ENCODE measurements at places on chromosomes 7 and 10.

GRCh38 chr7:20317413-20317812 is 13.3 kb upstream of the ITGB8 start:
- DNase-seq: no peak

GRCh38 chr7:112757337-112757736 is 32.9 kb downstream of the TMEM168 start:
- no peak for DNase-seq

GRCh38 chr10:21363092-21363730 is 162.3 kb downstream of the SKIDA1 start:
- DNase-seq: no peak

DNA sequence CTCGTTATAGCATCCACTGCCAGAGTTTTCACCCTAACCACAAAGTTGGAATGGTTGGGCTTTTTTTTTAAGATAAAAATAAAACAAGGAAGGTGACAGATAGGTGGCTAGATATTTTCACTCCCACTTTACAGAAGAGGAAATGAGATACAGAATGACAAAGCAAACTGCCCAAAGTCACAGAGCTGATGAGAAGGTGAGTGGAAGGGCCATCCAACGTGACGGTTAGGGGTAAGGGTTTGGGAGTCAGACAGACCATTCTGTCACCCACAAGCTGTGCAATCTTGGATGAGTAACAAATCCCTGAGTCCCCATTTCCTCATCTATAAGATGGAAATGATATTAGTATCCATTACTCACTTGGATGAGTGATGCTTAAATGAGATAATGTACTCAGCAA is 106.9 kb upstream of the PDLIM1 start:
- DNase-seq: no peak

GRCh38 chr7:78326876-78327275 is 528.3 kb downstream of the PHTF2 start:
- no peak for DNase-seq

DNA sequence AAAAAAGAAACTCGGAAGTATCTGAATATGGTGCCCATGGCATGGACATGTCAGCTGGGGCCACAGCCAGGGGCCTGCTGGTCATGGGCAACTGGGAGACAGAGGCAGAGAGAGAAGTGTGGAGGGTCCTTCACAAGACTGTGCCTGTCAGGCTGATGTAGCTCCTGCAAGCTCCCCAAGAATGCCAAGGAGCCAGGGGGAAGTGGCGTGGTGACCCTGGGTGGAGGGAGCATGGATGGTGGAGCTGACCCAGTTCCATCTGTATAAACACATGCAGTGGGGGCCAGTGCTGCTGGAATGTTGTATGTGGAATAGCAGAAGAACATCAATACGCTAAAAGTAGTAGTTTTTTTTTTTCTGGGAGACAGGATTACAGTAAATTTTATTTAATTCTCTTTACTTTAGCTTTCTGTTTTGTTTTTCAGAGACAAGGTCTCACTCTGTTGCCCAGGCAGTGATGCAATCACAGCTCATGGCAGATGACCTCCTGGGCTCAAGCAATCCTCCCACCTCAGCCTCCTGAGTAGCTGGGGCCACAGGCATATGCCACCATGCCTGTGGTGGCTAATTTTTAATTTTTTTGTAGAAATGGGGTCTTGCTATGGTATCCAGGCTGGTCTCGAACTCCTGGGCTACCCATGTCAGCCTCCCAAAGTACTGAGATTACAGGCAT is 10.5 kb upstream of the ZMIZ2 start:
- no peak for DNase-seq

DNA sequence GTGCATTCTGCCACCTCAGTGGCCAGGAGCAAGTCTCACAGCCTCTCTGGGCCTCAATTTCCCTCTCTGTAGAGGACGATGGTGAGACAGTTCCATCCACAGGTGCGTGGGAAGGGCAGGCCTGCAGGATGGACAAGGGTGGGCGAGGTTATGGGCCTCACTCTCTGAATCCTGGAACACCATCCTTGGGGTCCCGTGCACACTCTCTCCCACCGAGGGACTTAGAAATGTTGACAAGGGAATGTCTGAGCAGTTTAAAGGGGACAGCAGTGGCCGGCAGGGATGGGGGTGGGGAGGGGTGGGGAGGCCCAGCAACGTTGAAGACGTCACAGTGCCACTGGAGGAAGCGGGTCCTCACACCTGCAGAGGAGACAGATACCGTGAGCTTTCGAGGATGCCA is 111.5 kb downstream of the FOXL3 start:
- no peak for DNase-seq

GRCh38 chr10:14366760-14367159 is 36.0 kb upstream of the FRMD4A start:
- DNase-seq: no peak

DNA sequence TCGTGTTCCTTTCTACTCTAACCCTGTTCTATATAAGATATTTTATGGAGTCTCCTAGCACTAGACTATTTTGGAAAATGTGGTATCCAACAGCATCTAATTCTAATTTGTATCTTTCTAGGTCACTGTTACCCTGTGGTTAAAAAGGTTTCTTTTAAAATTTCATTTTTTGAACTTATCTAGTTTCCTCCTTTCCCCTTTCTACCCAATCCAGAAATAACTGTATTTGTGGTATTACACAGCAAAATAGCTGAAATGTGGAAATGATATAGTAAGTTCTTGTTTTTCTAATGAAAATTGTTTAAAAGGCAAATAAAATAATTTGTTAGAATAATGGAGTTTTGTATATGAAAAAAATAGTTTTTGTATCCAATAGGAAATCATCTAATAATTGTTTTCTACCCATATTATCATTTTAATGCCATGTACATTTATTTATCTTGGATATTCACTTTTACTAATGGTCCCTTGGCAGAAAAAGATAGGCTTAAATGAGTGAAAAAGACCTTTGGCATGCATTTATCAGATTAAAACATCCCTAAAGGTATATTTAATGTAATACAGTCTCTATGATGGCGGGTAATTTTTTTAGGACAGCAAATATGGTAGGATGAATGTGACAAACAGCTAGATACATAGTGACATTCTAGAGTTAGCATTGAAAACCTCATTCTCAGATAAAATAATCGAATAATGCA is 175.5 kb upstream of the PLXDC2 start:
- no peak for DNase-seq

- DNase-seq: no peak
These were observed 282.2 kb upstream of the KLF14 start for GRCh38 chr7:131016230-131016629.

GRCh38 chr7:41885748-41886147 is 182.9 kb upstream of the INHBA start:
- DNase-seq: no peak
